ENCODE measurements at places on chromosomes 12 and 14. TPM values are rescaled to one million over a fixed set of nuclear protein-coding genes. Genes with fewer than 3 reads are reported as not detected.

The KLRD1 gene
- total RNA-seq: 3.3 TPM

The TESPA1 gene
- 0.48 TPM for total RNA-seq

- no peak for DNase-seq
Observed at GRCh38 chr14:96693252-96693820, 103.8 kb upstream of the VRK1 start.

DNA sequence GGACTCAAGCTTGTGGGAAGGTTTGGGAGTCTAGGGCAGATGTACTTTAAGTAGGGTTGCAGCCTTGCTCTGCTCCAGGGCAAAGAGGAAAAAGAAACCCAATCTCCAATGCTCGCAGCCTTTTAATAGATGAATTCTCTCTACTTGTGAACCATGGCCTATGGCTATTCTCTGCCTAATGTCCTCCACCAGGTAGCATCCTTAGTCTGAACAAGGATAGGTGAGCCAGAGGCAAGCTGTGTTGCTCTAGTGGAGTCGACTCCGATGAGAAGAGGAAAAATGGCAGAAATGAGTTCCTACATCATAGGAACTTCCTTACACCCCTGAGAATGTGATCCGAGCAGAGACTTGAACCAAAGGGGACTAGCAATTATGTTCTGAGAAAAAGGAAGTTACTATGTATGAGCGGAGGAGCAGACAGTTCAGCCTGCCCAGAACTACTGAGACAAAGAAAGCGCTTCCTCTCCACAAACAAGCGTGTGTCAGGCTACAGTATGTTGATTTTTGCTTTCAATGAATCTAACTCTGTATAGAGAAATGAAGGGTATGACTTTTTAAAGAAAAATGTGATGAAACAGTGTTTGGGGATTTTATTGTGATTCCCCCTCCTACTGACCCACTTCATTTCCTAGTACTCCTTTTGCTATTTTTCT lies 153.6 kb upstream of the ARID2 start:
- no peak for DNase-seq

DNA sequence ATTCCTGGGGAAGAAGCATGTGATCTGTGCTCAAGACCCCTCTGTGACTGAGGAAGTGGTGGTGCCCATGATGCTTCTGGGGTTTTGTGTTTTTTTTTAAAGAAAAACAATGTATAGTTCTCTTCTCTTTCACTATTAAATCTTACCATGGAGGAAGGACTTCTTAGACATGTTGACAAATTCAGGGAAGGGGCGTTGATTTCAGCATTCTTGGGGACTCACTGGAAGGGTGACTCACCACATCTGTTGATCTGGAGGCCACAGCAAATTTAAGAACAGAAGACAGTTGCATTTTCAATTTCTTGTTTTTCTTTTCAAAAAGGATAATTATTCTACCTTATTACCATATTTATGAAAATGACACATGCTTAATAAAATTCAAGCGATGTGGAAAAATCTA lies 152.9 kb upstream of the RTL1 start:
- DNase-seq: no peak

- no peak for DNase-seq
Observed at GRCh38 chr12:79546466-79547043, 144.2 kb downstream of the PAWR start.

GRCh38 chr12:49644620-49644994 lies 21.2 kb downstream of the PRPF40B start:
- DNase-seq: no peak
